Stimulated activated effector memory CD8-positive, alpha-beta T cell treated with anti-CD3 and anti-CD28 coated beads, Interleukin-12 subunit alpha, Interleukin-12 subunit beta, amount 100 ng/mL, for 72 hours (primary cell): ENCODE measurements at places on chromosomes 6 and 20.

- DNase-seq = no peak
Measured at GRCh38 chr6:123105561-123105960, 109.5 kb downstream of the CLVS2 start.

- DNase-seq = no peak
Measured at GRCh38 chr20:1894951-1895673, at the start of gene SIRPA. SIRPA (plus strand) TSS chr20:1895407; CDS start chr20:1895448, 41 bp downstream.

GRCh38 chr6:154536255-154536654, 25.8 kb upstream of the CNKSR3 start:
- DNase-seq = no peak

DNA sequence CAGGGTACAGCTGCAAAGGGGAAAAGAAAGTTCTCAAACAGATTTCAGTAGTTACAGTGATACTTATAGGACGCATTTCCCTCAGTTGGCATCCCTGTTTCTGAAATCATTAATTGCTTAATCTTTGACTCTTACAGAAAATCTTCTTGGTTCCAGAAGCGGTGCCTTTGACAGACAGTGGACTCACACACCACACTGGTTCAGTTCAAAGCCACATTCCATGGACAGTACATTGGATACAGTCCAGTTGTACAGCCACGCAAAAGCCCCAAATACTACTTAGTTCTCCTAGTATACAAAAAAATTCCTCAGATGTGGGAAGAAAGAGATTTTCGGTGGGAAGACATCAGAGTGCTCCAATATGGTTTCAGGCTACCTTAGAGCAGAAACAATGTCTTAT, 460.4 kb downstream of the PRKN start:
- no peak for DNase-seq

- no peak for DNase-seq
Measured at GRCh38 chr20:55540486-55540885, 464.8 kb downstream of the CBLN4 start.

DNA sequence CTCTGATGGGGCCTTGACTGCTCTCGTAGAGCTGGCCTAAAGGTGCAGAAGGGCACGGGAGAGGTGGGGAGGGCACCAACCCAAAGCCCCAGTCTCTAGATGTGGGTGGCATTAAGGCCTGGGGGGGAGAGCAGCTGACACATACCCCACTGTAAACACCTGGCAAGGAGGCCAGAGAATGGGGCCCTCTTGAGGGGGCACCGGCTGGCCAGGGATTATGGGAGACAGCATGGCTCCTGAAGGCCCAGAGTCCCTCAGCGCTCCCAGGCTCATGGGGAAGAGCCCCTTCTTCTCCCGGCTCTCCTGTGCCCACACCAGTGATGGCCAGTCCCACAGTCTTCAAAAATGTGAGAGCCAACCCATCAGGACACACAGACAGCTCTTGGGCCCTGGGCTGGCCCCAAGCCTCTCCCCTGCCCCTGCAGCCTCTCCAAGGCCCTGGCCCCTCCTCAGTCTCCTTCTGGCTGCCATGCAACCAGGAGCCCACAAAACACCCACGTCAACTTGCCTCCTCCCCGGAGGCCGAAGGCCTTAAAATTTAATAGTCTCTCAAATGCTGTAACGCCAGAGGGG, 58.2 kb upstream of the FOXP4 start:
- no peak for DNase-seq

DNA sequence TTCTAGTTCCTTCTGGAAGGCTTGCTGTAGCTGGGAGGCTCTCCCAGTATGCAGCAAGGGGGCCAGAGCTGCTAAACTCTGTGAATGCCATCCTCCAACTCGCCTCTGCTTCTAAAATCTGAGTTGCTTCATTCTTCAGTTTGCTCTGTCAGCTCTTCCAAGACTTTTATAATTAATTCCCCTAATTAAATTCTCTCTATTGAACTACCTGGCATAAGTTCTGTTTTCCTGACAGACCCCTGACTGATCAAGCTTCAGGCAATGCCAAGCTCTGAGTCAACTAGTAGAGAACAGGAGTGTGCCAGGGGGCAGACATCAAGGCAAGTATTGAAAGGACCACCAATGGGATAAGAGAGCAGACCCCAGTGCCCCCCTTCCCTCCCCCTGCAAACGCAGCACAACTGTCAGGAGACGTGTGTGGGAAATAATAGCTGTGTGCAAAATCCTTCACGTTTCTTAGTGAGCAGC, 109.3 kb upstream of the TAB2 start:
- no peak for DNase-seq

GRCh38 chr6:141394565-141395051, 738.1 kb upstream of the GJE1 start:
- DNase-seq = no peak

GRCh38 chr6:66751630-66752029, 1044.6 kb upstream of the EYS start:
- DNase-seq = no peak

DNA sequence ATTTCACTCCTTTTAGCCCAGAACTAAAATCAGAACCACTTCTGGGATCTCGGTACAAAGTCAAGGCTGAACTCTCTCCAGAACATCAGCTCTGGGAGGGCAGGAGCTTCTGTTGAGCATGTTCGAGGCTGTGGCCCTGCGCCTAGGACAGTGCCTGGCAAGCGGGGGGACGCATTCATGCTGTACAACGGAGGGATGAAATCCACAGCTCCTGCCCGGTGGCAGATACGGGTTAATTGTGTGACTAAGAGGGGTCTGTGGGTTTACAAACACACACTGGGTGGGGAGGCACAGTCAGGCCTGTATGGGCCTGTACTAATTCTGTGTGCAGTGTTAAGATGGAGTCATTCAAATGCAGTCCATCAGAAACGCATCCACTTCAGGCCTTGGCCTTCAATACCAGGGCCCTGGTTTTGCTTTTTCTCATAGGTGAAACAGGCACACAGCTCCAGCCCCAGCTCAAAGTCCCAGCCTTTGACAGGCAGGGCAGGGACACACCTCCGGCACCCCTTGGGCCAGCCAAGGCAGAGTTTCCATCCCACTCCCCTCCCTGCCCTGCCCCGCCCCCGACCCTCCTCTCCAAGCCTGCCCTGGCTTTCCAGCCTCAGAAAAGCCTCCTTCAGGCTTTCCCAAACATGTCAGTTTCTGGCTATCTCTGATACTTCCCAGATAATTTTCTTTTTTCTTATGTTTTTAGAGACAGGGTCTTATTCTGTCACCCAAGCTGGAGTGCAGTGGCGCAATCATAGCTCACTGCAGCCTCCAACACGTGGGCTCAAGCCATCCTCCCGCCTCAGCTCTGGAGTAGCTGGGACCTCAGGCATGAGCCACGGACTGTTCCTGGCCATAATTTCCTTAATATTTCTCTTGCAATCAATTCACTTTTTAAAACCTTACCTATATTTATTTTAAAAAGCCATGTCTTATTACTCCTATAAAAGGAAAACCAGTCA, 109.8 kb downstream of the SULF2 start:
- no peak for DNase-seq

DNA sequence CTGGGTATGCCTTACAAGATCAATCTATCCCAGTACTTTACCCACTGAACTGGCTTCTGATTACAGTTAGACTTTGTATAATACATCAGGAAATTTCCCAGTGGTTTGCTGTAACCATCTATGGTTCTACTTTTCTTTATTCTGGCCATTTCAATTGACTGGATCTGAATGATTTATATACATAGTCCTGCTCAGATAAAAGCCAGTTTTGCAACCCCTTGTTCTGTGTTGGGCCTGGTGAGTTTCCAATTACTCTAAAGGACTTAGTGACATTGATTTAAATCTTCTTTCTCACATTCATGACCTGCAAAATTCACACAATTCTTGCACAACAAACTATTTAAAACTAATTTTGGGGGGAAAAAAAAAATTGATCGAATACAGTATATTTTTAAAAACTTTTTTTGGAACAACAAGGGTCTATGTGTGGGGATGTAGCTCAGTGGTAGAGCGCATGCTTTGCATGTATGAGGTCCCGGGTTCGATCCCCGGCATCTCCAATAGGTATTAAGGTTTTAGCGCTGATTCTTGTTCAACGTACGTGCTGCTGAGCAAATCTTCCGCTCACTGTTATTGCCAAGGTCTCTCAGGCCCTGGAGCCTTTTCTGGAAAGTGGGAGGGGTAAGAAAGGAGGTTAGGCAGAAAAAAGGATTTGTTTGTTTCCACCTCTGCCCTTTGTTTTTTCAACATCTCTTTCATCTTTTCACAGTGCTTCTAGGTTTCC, 117.5 kb downstream of the GPX5 start:
- no peak for DNase-seq

DNA sequence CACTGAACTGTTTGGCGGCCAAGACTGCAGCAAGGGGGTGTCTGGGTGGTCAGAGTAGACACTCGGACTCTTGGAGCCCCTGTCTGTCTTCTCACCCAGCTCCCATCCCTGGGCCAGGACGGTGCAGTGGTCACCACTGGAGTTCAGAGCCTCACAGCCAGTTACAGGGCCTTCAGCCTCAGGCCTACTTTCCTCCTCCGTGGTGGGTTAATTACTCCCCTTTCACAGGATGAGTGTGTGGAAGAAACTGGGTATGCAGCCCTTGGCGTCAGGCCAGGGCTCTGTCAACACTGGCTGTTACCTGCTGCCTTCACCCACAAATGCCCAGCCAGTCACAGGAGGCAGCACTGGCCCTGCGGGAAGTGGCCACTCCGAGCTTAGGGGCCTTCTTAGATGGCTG, 1.8 kb upstream of the YTHDF1 start:
- no peak for DNase-seq

DNA sequence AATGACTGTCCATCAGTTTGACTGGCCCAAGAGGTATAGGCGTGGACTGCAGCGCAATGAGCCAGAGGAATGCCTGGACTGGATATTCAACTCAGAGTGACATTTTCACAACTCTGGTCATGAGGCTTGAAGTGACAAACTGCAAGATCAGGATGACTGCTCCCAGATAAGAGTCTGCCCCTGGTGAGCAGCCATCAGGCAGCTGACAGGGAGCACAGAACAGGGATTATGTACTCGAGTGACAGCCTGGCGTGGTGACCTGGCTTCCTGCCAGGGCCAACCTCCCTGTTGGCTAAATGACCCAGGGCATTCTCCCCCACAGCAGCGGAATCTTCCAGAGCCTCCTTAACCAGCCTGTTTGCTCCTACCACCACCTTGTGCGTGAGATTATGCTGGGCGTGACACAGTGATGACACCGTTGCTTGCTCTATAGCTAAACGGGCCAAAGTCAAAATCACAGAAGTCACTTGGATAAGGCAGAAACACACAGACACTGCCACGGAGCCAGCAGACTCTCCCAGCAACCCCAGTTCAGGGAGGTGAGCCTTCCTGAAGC, 209.1 kb upstream of the JARID2 start:
- no peak for DNase-seq

GRCh38 chr20:17172836-17173516, 53.9 kb upstream of the PCSK2 start:
- no peak for DNase-seq

- no peak for DNase-seq
Measured at GRCh38 chr6:122808121-122808885, 19.2 kb downstream of the SMPDL3A start.

GRCh38 chr6:103062136-103062535, 1668.6 kb downstream of the GRIK2 start:
- no peak for DNase-seq

- no peak for DNase-seq
Measured at GRCh38 chr6:3661390-3661789, 90.1 kb downstream of the PXDC1 start.

- no peak for DNase-seq
Measured at GRCh38 chr6:137749696-137750211, 117.3 kb upstream of the TNFAIP3 start.

- DNase-seq = no peak
Measured at GRCh38 chr6:43706788-43707187, 19.2 kb upstream of the MRPS18A start.

DNA sequence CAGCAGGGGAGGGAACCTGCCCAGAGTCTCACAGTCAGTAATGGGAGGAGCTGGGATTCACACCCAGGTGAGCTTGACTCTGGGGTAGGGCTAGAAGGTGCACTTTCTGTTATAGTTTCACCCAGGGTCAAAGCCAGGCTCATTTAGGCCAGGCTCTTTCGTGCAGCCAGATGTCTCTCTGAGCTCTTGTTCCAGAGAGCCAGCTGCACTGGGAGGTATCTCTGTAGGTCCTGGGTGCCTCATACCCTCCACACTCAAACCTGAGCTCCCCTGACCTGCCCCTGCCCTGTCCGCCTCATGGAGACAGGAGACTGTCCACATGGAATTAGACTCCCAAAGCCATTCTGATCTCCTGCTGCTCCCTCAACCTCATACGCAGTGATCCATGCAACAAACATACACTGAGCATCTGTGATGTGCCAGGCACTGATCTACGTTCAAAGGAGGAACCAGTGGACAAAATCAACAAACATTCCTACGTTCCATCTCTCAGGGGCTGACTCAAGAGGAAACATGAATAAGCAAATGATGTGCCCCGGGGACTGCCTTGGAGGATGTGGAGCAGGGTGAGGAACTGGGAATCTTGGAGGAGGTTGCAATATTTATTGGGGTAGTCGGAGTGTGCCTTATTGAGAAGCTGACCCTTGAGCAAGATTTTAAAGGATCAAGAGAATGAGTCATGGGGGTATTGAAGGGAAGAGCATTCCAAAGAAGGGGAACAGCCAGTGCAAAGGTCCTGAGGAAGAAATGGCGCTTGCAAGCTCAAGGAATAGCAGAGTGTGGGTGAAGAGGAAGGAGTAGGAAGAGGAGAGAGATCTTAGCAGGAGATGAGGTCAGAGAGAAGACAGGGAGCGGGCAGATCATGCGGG, 71.3 kb upstream of the TOX2 start:
- peak; percentile 43 for DNase-seq

GRCh38 chr6:51959744-51960383, 127.5 kb downstream of the PKHD1 start:
- DNase-seq = no peak

- DNase-seq = peak; percentile 63
Measured at GRCh38 chr6:11538052-11538818, 686 bp downstream of the TMEM170B start.

GRCh38 chr6:80437801-80438200, 331.3 kb downstream of the BCKDHB start:
- DNase-seq = no peak

DNA sequence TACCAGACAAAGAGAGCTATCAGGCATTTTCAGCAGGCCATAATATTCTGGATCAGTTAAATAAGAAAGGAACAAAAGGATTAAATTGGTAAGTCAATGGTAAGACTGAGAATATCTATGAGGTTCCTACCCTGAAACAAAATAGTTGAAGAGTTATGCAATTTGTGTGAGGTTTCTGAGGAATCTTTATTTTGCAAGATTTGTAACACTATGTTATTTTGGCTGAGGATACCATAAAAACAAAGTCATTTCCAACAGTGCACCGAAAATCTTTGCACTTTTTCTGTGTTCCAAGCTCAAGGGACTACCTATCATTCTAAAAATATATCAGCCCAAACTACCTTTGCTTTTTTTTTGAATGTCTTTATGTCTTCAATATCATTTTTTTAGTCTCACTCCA, 383.3 kb upstream of the CITED2 start:
- DNase-seq = no peak

DNA sequence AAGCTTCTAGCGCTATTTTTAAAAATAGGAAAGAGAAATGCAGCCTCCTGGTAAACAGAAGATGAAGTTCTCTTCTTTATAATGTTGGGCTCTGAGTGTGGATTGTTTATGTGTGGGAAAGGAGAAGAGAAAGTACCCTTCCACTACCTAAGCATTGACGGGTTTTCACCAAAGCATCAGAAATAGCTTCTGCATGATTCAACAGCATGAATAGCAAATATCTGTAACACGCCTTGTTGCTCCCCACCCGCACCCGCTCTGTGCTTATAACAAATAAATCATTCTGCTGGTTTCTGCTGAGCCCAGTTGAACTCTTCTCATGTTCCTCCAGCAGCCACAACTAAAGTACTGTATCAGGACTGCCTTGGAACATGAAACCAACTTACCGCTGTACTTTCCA, 20.7 kb downstream of the TXLNB start:
- no peak for DNase-seq
